ENCODE measurements at places on chromosomes 3 and 15.

DNA sequence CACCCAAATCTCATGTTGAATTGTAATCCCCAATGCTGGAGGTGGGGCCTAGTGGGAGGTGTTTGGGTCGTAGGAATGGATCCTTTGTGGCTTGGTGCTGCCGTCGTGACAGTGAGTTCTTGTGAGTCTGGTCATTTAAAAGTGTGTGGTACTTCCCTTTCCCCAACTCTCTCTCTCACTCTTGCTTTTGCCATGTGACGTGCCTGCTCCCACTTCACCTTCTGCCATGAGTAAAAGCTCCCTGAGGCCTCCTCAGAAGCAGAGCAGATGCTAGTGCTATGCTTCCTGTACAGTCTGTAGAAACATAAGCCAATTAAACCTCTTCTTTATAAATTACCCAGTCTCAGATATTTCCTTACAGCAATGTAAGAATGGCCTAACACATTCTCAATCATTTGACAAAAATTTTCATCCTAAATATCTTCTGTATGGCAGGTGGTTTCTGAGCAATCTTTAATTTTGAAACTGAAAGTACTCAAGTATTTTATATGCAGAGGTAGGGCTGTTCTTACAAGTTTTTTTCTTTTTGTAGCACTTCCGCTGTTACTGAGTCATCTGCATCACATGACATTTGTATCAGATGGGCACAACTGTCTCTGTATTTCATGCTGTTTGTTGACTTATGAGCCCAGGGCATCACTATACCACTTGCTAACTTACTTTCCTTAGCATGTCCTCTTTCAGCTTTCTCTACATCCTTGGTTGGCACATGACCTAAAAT, 8.8 kb downstream of the RPL39L start:
- no peak for DNase-seq

- DNase-seq = peak; percentile 22
Measured at GRCh38 chr3:177438596-177439220, 241.4 kb upstream of the TBL1XR1 start.

DNA sequence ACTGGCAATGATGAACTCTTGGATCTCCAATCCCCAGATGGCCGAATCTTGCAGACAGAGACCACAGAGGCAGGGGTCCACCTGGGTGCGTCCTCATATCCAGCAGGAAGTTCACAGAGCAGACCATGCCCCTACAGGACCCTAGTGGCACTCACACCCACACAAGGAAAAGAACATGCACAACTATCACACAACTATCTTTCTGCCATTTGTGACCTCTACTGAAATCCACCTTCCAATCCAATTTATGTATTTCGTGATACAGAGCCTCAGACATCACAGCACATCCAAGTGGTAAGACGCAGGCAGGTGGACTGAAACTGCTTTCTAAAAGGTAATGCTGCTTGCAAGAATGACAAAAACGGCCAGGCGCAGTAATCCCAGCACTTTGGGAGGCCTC, 44.6 kb upstream of the SPATA12 start:
- DNase-seq = no peak

GRCh38 chr3:159875116-159875515, 113.5 kb upstream of the IL12A start:
- no peak for DNase-seq

- DNase-seq = no peak
Measured at GRCh38 chr3:184097556-184097955, 692 bp downstream of the HTR3E start.

DNA sequence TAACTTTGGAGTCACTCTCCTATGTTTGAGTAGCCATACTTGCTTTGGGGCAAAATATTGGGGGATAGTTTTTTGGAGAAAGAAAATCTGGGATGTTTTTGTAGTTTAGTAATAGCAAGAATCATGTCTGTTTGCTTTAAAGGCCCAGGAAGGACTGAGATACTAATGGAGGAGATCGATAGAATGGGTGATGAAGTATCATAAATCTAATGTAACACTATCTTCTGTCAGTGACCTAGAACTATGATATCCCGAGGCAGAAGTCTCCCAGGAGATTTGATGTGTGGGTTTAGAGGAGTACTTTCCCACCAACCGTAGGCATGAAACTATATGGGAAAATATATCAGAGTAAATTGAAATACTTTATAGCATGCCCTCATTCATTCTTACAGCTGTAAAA, 21.0 kb upstream of the NFKBIZ start:
- DNase-seq = no peak

DNA sequence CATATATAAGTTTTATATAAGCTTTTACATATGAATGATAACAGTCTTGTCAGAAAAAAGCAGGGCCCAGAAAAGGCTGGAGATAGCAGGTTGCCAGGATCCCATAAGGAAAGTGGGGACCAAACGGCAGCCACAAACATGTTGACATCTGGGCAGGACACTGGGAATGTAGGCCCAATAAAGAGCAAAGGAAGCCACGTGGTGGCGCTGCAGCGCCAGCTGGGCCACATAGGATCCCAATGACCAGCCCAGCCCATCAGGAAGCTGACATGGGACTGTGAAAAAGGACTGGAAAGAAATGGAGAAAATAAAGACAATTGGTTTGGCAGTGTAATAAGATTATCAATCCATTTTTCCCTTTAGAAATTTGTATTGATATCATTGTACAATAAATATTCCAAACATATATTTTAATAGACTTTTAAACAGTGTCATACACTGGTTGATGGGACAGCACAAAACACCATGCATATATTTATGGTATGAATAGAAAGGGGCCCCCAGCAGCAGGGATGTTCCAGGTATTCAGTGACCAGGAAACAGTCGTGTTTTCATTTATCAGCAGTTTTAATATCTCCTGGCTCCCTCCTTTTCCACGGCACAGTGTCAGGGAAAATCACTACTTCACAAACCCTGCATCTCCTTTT, 89.0 kb upstream of the STRIT1 start:
- peak; percentile 83 for DNase-seq

- DNase-seq = no peak
Measured at GRCh38 chr3:30843877-30844276, 50.6 kb downstream of the GADL1 start.

DNA sequence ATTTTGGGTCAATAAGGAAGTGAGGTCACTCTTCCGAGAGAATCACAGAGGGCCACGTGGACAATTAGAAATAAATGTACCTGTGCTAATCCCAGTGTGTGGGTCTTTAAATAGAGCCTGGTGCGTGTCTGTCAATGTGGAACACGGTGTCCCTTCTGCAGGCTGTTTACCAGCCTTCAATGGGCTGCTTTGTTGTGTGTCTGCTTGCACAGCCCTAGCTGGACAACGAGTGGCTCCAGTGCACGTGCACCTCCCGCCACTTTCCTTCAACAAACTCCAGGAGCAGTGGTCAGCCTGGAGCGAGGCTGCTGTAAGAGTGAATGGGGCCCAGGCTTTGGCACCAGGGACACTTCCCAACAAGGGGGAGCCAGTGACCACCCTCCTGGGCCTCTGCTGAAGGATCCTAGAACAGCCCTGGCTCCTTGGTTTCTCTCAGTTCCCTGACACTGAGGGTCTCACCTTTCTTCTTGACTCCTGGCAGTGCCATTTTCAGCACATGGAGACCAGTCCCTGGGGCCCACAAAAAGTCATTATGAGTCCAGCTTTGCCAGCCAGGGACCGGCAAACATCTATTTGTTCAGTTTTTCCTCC, 76.1 kb downstream of the ISG20 start:
- no peak for DNase-seq

GRCh38 chr15:97683831-97684230, 276.7 kb upstream of the ARRDC4 start:
- DNase-seq = no peak

- DNase-seq = no peak
Measured at GRCh38 chr3:104669083-104669482, 697.6 kb upstream of the ALCAM start.

DNA sequence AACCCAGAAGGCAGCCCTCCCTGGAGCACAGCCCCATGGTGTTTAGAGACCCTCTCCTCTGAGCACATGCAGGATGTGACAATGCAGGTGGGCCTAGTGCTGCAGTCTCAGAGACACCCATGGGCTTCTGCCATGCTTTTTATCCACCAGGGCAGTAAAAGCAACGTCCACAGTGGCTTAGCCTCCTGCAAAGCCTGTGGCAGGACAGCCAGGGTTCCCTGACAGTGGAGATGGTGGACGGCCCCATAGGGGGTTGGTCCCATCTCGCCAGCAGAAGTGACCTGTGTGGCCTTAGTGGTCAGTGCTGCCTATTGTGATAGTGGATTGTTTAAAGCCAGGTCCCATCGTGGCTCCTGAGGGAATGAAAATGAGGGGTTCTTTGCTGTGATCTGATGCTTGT, 46.6 kb downstream of the APBA2 start:
- DNase-seq = no peak

DNA sequence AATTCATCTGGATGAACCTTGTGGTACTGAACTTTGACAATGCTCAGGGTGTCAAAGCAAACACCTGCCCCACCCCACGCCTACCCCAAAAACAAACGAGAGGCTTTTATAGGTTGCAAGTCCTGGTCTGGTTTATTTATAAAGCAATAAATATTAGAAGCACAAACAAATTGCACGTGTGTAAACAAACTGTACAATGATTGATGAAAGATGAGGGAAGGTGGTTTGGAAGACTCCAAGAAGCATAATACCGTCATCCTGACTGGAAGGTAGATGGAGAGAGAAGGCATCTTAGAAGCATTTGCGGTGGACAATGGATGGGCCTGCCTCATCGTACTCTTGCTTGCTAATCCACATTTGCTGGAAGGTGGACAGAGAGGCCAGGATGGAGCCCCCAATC, 5.2 kb downstream of the ACTC1 start:
- no peak for DNase-seq

DNA sequence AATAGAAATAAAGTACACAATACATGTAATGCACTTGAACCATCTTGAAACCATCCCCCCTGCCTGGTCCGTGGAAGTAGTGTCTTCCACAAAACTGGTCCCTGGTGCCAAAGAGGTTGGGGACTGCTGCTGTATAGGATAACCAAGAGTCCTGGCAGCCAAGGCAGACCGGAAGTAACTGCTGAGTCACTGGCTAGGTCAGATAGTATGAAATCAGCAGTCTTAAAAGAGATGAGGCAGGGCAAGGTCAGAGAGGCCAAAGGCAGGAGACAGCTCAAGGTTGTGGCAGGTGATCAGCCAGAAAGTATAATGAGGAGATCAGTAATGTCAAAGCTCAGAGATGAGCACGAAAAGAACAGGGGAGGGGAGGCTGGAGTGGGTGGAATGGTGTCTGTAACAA, 60.2 kb downstream of the MAP3K13 start:
- DNase-seq = peak; percentile 18

DNA sequence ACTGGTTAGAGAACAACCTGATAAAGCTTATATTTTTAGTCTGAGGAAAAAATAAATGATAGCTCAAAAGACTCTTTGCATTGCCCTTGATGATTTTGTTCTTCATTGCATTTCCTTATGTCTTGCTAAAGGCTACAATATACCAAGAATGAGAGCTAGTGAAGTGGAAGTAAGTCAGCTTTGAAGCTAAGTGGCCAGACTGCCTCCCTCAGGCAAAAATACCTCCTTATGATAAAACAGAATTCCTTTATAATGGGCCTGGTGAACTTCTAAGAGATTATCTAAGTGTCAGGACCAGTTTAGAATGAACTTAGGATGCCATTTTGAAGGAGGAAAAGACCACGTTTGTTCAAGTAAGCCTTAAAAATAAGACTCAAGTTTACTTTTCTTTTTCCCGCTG, 678.4 kb downstream of the ROBO2 start:
- no peak for DNase-seq

GRCh38 chr3:133525435-133525834, 48.1 kb upstream of the CDV3 start:
- no peak for DNase-seq

- no peak for DNase-seq
Measured at GRCh38 chr3:13620776-13621365, 71.9 kb downstream of the FBLN2 start.
